ENCODE measurements at places on chromosomes 4 and X. TPM values are rescaled to one million over a fixed set of nuclear protein-coding genes. Genes with fewer than 3 reads are reported as not detected.

Gene TMEM144
- 5.6 TPM for total RNA-seq

Gene GAGE12H
- total RNA-seq = not detected

Gene ACE2
- not detected for total RNA-seq

Gene IL1RAPL2
- total RNA-seq = 0.22 TPM

Gene FAM184B
- 0.54 TPM for total RNA-seq

Gene GIMD1
- not detected for total RNA-seq

Gene CXorf58
- not detected for total RNA-seq

Gene TMEM31
- 0.43 TPM for total RNA-seq

Gene MAGEC3
- total RNA-seq = not detected

Gene SPACA5
- not detected for total RNA-seq

Gene TEX13B
- total RNA-seq = not detected

Gene SLC25A31
- not detected for total RNA-seq

Gene MAGEB6
- total RNA-seq = not detected

Gene CDS1
- 3.8 TPM for total RNA-seq

Gene SOD3
- total RNA-seq = 12.0 TPM

Gene SPANXA2
- total RNA-seq = not detected

Gene PABPC4L
- total RNA-seq = 0.58 TPM

Gene RNF212
- total RNA-seq = 2.0 TPM

Gene ARHGAP36
- total RNA-seq = not detected

Gene HGFAC
- total RNA-seq = 0.52 TPM

Gene TMA16
- total RNA-seq = 33.5 TPM

Gene MMRN1
- total RNA-seq = 0.17 TPM

Gene GPR143
- 1.8 TPM for total RNA-seq

Gene RGN
- not detected for total RNA-seq

Gene SSX4B
- not detected for total RNA-seq

Gene ETNPPL
- total RNA-seq = not detected

Gene CENPVL2
- total RNA-seq = 0.25 TPM

Gene DNASE1L1
- 35.1 TPM for total RNA-seq

Gene MUC7
- not detected for total RNA-seq

Gene NAT8L
- total RNA-seq = 1.2 TPM

Gene HSFX1
- 0.75 TPM for total RNA-seq

Gene PRRG1
- total RNA-seq = 33.7 TPM

Gene LINC00632
- total RNA-seq = 318 TPM
